ENCODE measurements at places on chromosomes 4 and X. TPM values are rescaled to one million over a fixed set of nuclear protein-coding genes. Genes with fewer than 3 reads are reported as not detected.

GRCh38 chr4:109559625-109559982, 442 bp upstream of the MCUB start:
- DNase-seq = no peak

- no peak for DNase-seq
Observed at GRCh38 chr4:150038335-150039076, 39.7 kb upstream of the DCLK2 start.

GRCh38 chrX:49958727-49959485, 36.5 kb downstream of the CLCN5 start:
- no peak for DNase-seq

- DNase-seq = no peak
Observed at GRCh38 chr4:76779740-76780459, 118.0 kb downstream of the SOWAHB start.

GRCh38 chrX:107485013-107485412, 35.6 kb downstream of the FRMPD3 start:
- no peak for DNase-seq

GRCh38 chr4:30721185-30722091, 1.3 kb downstream of the PCDH7 start:
- no peak for DNase-seq

The FATE1 gene
- not detected for total RNA-seq

DNA sequence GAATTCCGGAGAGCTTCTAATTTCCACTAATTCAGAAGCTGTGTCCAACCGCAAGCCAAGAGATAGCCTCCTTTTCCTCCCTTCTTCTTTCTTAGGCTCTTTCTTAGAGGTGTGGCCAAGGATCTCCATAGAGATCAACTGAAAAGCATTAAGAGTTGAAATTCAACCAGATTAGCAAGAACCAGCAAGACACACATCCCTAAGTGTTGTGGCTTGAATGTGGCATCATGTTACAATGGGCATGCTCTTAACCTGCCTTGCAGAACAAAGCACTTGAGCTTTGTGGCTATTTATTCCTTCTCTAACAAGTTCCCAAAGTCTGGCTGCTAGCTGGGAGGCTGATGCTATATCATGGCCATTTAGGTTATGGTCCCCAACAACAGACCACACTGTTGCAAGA, 10.4 kb downstream of the ANOS1 start:
- DNase-seq = no peak

The PCDH10 gene
- total RNA-seq = 2.5 TPM

GRCh38 chr4:120821977-120822376, 100.5 kb downstream of the PRDM5 start:
- DNase-seq = no peak
